ENCODE measurements at places on chromosomes 6 and 20. TPM values are rescaled to one million over a fixed set of nuclear protein-coding genes. Genes with fewer than 3 reads are reported as not detected.
A peak's percentile ranks its signal among the peaks of the same experiment; 100 is the strongest.

DNA sequence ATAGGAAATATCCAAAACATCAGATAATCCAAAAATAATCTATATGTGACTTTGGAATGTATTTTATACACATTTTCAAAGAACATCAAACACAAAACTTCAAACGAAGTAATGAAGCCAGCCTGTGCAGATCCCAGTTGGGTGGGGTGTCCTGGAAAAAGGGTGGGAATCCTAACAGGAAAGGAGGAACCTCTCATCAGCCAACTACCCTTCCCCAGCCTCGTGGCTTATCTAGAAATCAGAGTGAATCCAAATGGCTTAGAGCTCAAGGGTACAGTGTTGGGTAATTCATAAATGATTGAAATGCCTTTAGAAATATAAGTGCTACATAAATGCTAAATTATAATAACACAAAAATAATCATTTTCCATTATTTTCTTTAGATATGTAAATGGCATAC is 115.1 kb upstream of the SOX4 start:
- no peak overlapping the region for H3K4me3 ChIP-seq
- no peaks in the 10 kb centered on the region for H3K27me3 ChIP-seq
- peak overlapping the region; percentile 50 for H3K27ac ChIP-seq
- H3K4me1 ChIP-seq, result peaks cover 16% of the 10 kb centered on the region
- H3K36me3 ChIP-seq, result no peaks in the 10 kb centered on the region

GRCh38 chr6:166989427-166990032 is 9.7 kb upstream of the CEP43 start:
- H3K4me1 ChIP-seq, result no peaks in the 10 kb centered on the region
- no peak overlapping the region for H3K27ac ChIP-seq
- no peak overlapping the region for H3K4me3 ChIP-seq

GRCh38 chr20:3863317-3863716 is 16.7 kb downstream of the MAVS start:
- no peak overlapping the region for H3K4me3 ChIP-seq
- H3K4me1 ChIP-seq, result no peaks in the 10 kb centered on the region
- H3K36me3 ChIP-seq, result peaks cover 4% of the 10 kb centered on the region
- H3K27ac ChIP-seq, result no peak overlapping the region
- no peak for DNase-seq

- H3K4me3 ChIP-seq, result no peak overlapping the region
- H3K27me3 ChIP-seq, result peaks cover 4% of the 10 kb centered on the region
- no peak overlapping the region for H3K27ac ChIP-seq
Measured at GRCh38 chr20:51221791-51222408, 199.0 kb upstream of the KCNG1 start.

SLC17A2 gene
- not detected for total RNA-seq

C6orf132 gene
- 78.6 TPM for total RNA-seq

CGAS gene
- total RNA-seq, result 8.3 TPM

HEY2 gene
- 0.98 TPM for total RNA-seq
